ENCODE measurements at places on chromosomes 12 and 14.

- no peak for DNase-seq
Observed at GRCh38 chr14:48710133-48710532, 876.0 kb downstream of the RPS29 start.

GRCh38 chr12:48852734-48853688, 1.0 kb upstream of the DDX23 start:
- peak; percentile 71 for DNase-seq

DNA sequence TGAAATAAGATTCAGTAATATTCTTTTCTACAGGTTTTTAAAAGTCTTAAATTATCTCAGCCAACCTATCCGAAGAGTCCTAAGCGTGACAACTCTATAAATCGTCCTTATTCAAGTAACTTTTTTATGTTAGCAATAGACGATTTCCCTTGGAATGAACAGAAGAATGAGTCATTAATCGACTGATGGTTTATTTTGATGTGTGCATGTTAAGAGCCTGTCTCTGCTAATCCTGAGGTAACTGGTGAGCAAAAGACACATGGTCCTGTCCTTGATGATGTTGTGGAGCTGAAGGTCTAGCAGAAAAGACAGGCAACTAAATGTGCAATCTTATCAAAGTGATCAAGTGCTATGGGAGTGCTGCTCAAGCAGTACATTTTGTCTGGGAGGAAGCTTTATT, 80.4 kb downstream of the DAAM1 start:
- no peak for DNase-seq

DNA sequence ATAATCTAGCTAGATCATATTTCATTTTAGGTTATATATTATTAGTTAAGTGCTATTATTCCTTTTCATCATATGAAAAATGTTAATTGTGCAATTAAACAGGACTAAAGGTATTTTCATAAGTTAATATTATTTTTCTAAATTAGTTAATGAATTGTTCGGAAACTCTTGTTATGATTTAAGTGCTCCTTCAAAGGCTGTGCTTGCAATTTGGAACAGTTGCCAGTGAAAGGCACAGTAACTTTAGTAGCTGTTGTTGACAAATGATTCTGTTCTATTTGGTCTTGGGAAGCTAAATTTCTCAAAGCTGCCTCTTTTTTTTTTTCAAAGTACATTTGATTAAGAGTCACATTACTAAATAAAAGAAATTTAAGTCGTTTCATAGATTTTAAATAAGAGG, 40.7 kb downstream of the PTPRQ start:
- no peak for DNase-seq

DNA sequence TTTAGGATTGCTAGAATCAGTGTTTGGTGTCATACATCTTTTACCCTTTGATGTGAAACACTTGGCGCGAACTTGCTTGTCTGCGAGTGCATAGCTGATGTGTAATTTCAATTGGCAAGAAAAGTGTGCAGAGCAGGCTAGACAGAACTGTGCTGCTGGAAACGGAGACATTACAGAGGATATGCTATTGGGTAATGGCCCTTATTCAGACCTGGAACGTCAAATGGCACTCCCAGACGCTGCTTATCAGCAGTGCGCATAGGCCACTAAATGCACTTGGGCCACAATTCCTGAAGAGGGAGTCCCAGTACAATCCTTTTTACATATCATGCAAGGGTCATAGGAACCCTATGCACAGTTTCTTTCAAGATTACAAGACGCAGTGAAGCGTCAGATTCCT, 15.7 kb upstream of the SLC10A1 start:
- no peak for DNase-seq

GRCh38 chr12:96314723-96315122, 85.5 kb downstream of the CDK17 start:
- DNase-seq: no peak

DNA sequence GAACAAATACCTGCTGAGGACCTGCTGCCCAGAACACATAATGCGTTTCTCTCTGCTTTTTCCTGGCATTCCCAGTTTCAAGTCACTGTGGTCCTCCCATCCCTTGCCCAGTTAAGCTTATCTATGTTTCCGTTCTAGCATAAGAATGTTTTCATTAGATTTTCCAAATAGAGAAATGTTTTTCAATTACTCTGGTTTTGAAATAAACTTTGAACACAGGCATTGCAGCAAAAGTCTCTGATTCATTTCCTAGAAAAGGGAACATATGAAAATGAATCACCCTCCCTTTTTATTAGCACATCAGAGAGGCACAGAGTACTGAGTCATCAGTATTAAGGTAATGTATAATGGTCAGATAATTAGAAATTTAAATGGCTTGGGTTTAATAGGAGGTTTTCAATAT, 201.1 kb upstream of the TMEM260 start:
- no peak for DNase-seq

- DNase-seq: no peak
Observed at GRCh38 chr12:130394906-130395305, 57.2 kb downstream of the PIWIL1 start.

GRCh38 chr12:127268706-127269425, 998.1 kb upstream of the TMEM132C start:
- DNase-seq: no peak

DNA sequence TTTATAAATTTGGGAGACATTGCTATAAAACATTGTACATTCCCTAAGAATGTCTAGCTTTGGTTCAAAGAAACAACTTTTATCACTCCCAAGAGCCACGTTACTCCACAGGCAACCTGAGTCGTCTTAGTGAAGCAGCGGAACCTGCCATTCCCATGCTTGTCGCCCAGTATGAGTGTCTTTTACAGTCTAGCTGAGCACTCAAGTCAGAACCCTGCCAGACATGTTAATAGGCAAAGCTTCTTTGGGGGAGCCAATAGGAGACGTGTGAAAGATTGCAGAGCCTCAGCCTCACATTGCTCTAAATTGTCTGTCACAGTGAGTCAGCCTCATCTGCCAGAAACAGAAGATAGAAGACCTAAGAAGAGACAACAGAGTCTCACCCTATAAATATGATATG, 541.6 kb upstream of the FLRT2 start:
- DNase-seq: no peak

GRCh38 chr12:124371366-124371765, 76.5 kb downstream of the RFLNA start:
- DNase-seq: no peak

- no peak for DNase-seq
Observed at GRCh38 chr12:116906285-116906684, 4.5 kb upstream of the FBXW8 start.

- DNase-seq: no peak
Observed at GRCh38 chr12:130170611-130171010, 8.3 kb downstream of the FZD10 start.

DNA sequence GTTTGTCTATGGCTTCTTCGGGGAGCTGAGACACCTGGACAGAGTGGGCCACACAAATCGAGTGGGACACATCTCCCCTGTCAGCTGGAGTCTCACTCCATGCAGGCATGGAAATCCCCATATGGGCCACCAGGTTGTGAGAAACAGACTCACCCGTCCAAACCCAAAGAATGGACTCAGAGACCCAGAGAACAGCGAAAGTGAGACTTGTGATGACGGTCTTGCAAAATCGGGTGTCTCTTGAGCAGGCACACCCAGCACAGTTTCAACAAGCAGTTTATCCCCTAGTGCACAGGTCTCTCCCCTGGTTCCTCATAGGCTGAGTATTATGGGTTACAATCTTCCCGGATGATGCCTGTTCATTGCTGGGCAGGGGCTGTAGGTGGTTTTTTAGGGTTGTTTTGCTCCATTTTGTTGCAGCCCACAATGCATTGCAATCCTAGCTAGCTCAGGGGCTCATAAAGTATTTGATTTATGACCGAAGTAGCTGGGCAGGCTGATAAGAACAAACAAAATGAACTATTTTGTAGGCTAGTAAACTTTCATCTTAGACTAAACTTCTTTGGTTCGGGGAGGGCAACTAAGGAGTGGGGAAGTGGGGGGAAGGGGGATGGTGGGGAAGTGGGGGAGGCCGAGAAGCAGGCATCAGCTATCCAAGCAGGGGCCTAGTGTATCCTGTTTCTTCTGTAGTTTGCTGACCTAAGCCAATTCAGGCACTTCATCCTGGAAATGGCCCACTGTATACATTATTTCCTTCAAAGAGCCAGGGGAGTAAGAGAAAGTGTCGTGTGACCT, 45.3 kb downstream of the IQSEC3 start:
- no peak for DNase-seq

DNA sequence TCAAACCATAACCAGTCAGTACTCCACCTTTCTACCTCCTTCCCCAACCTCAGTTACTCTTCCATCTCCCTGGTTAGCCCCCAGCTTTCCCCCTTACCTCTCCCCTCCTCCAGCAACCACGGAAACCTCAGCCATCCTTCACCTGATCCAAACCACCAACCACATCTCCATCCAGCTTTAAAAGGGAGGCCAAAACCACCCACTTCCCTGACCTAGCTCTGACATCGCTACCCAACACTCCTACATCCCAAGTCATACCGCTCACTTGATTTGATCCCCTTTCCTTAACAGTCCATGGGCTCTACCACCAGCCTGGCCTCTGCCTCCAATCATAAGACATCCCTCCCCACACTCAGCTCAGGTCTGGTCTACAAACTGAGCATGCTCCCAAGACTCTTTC, 1.5 kb downstream of the RAB35 start:
- DNase-seq: no peak

- no peak for DNase-seq
Observed at GRCh38 chr14:62364800-62365280, 602.6 kb downstream of the SNAPC1 start.

DNA sequence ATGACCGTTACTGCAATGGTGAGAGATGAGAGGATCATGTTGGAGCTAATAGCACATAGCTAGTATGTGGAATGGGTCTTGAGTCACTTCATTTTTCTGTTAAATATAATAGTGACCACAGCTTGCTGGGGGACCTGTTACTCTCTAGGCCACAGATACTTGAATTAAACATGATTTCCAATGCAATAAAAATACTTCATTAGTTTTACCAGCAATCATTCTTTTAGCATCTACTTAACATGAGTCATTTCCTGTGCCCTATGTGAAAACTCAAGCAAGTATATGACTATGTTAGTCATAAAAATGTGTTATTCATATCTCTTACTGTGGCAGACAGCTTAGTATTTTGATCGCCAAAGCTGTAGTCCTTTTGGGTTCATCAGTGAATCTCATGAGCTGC, 798.8 kb downstream of the SLC16A7 start:
- DNase-seq: no peak

GRCh38 chr14:56341766-56342493, 223.7 kb downstream of the PELI2 start:
- DNase-seq: no peak

DNA sequence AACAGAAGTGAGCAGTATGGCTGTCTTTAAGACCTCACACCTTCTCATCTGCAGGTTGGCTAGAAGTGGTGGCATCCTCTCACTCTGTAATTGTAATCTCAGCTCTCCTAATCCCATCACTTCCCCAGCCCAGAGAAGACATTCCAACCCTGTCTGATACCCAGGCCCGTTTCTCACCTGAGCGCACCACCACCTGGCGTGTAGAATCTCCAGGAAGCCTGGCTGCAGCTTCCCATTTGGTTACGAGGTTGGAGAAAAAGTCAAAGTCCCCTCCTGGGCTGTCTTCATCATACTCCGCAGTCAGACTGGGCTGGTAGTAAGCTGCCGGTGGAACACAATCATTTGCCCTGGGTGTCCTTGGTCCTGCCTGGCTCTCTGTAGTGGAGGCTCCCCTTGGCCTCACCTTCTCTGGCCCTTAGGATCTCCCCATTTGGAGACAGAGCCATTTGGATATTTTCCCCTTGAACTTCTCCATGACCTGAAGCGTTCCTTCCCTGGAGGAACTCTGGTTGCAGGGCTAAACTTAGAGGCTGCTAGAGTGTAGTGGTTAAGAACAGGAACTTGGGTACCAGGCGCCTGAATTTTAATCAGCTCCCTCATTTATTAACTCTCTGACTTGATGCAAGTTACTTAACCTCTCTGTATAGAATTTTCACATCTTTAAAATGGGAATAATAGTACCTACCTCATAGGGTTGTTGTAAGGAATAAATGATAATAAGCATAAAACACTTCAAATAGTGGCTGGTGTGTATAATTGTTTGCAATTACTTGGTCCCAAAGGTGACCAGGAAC, 1.8 kb downstream of the SDR39U1 start:
- DNase-seq: no peak

GRCh38 chr14:101177301-101177971, 273.9 kb upstream of the RTL1 start:
- DNase-seq: no peak

DNA sequence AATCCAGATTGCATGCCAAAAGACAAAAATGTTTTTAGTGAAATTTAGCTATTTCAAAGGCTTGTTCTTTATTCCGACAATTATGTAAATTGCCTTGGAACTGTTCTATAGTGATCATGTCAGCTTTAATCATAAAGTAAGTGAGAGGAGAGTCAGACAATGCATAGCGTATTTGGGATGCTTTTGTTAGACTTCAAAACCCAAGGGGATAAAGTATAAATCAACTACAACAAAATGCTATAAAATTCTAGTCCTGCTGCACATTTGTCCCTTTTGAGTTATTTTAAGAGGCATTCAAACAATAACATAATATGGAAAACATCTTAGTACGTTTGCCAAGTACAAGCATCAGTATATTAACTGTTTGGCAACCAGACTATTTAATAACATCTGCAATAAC, 11.3 kb downstream of the RTRAF start:
- DNase-seq: no peak

GRCh38 chr12:110171636-110172035, 47.5 kb downstream of the IFT81 start:
- DNase-seq: no peak

- no peak for DNase-seq
Observed at GRCh38 chr12:84825149-84825548, 87.5 kb downstream of the SLC6A15 start.

- DNase-seq: no peak
Observed at GRCh38 chr12:60172266-60173211, 576.7 kb downstream of the SLC16A7 start.

GRCh38 chr14:95597784-95598211, 62.9 kb downstream of the GLRX5 start:
- DNase-seq: peak; percentile 66

DNA sequence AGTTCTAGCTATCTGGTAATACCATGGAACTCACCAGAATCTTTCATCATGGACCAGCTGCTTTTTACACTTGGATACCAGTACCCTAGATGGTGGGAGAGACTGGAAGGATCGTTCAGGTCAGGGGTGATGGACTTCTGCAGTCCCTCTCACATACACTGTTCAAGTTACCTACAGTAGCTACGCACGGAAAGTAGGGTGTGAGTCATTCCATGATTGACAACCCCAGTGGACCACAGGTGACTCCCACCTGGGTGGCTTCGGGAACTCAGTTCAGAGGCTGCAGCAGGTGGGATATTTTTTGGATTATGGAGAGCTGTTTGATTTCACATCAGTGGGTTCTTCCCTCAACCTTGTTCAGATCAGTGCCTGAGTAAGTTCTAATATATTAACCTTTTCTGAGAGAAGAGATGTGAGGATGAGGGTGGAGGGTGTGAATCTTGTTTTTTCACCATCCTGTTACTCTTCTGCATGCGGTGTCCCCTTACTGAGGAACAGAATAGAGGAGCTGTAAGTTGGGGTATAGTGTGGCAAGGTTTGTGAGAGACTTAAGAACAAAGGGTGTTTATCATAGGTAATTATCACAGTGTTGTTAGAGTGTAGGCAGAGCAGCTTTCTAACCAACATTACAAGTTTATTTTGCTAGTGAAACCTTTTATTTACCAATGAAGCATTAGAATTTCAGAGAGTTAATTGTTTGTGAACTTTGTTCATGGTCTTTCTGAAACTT, 39.6 kb downstream of the PRKCH start:
- DNase-seq: no peak

Data from NCI-H345 (cell line).